Ecto neural progenitor cell (in vitro differentiated cells): ENCODE measurements at places on chromosomes 7 and 10.
A peak's percentile ranks its signal among the peaks of the same experiment; 100 is the strongest.

DNA sequence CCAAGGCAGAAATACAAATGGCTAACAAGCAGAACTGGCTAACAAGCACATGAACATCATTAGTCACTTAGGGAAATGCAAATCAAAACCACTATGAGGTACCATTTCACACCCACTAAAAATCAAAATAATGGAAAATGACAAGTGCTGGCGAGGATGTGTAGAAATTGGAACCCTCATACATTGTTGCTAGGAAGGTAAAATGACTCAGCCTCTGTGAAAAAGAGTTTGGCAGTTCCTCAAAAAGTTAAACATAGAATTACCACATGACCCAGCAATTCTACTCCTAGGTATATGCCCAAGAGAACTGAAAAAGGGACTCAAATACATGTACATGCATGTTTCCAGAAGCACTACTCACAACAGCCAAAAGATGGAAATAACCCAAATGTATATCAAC is 52.8 kb upstream of the ANAPC16 start:
- DNase-seq = no peak

DNA sequence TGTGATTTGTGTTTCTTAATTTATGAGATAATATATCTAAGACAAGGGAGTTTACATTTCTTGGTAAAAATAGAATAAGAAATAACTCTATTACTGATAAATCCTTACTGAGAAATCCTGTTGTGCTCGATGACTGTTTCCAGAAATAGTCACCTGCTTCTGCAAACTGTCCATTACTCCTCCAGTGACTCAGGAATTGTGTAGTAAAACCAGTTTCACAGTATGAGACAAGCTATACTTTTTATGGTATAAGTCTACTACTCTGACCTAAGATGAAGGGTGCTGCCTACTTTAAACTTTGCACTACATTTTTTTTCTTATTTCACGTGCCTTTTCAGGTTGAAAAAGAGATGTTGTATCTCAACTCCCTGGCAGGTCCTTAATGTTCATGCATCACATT is 6.8 kb upstream of the ANKRD22 start:
- DNase-seq = no peak

- peak; percentile 61 for DNase-seq
Measured at GRCh38 chr10:67779465-67780203, 58.4 kb downstream of the DNAJC12 start.

GRCh38 chr7:136006208-136006607 is 29.0 kb upstream of the MTPN start:
- DNase-seq = no peak

GRCh38 chr7:2922348-2922691 is 78.2 kb upstream of the GNA12 start:
- DNase-seq = no peak

DNA sequence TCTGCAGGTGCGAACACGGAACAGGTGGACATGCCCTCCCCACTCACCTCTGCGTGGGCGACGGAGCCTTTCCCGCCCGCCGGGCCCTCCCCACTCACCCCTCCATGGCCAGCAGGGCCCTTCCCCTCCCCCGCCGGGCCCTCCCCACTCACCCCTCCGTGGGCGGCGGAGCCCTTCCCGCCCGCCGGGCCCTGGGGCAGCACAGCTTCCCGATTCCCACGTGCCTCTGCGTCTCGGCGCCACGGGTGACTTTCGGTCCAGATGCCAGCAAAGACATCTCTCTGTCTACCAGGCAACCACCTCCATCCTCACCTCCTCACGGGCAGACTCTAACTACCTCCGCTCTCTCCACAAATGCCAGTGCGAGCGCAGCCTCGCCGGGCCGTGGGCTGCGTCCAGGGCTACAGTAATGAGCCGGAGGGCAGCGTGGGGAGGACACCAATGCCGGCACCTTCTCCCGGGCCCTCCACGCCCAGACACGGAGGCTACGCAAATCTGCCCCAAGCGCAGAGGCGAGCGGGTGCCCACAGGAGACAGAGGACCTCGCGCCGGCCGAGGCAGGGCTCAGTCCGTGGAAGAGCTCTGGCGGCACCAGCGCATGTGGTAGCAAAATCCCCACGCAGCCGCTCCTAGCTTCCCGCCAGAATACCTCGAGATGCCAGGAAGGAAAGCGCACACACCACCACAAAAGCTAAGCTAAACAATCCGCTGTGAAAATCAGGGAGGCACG is 21.8 kb downstream of the GPER1 start:
- no peak for DNase-seq

DNA sequence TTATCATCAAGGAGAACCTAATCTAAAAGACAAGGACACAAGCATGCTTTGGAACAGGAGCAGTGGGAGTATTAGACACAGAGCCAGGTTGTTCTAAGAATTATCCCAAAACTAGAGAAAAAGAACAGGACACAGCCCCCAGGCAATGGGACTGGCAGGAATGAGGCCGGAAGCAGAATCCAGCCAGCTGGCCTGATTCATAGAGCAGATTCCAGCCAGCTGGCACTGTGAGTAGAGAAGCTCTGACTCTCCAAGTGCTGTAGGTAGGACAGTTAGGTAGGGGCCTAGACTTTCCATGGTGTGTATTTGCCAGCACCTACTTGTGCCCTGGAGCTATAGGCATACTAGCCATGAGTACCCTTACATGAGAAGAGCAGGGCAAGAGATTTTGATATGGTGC is 13.3 kb upstream of the RAB18 start:
- no peak for DNase-seq

DNA sequence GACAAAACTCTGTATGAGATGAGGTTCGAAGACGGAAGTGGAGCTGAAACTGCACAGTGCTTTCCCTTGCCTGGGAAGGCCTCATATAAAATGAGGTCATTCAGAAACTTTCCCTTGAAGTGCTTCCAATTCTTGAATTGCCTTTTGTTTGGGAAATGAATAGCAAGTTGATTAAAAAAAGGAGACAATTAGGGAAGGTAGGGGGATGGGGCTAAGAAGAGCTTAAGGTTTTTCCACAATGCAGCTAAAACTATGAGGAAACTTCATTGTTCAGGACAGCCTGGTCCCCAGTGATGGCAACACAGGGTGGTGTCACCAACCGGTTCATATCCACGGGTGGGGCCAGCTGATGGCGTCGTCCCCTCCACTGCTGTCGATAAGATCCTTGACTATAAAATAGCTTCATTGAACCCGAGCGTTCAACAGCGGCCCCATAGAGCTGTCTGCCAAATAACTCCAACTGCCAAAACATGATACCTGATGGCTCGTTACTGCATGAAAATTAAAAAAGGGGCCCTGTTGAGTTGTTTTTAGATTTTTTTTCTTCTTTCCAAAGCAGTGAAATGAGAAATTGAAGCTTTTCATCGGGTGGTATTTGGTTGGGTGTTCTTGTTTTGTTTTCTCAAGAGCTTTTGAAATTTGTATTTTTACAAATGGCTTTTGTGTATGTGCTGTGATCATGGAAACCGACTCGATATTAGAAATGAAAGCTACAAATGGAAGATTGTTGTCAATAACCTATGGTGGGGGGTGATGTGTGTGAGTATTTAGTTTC is 2.8 kb upstream of the CELF2 start:
- DNase-seq = no peak

- no peak for DNase-seq
Measured at GRCh38 chr7:4308205-4308590, 373.9 kb upstream of the FOXK1 start.

DNA sequence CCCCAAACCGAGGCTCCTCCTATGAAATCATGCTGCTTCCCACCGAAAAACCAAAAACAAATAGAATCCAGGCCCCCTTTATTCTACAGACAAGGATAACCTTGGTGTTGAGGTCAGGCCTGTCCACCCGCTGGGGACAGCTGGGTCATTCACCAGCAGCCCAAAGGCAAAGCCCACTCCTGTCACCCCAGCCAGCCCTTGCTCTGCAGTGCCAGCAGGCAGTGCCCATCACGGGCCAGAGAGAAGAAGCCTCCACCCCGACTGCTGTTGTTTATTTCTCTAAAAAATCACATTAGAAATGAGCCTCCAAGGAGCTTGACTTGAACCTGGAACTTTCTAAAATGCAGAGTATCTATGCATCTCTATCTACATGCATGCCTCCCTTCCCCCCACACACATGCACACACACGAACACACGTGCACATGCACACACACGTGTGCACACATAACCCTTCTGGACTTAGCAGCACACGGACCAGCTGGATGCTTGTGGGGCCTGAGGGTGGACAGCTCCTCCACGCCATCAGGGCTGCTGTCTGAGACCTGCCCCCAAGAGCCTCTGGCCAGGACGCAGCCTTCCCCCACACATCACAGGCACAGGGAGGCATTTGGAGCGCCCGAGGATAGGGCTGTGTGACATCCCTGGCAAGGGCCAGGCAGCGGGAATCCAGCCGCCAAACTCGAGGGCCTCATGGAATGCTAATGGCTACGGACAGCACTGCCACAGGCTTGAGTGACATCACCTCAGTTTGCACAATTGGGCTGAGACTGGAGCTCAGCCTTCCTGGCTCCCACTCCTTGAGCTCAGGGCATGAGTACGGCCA is 22.8 kb downstream of the PRKAG2 start:
- no peak for DNase-seq

- no peak for DNase-seq
Measured at GRCh38 chr7:51182636-51183166, 133.9 kb downstream of the COBL start.

DNA sequence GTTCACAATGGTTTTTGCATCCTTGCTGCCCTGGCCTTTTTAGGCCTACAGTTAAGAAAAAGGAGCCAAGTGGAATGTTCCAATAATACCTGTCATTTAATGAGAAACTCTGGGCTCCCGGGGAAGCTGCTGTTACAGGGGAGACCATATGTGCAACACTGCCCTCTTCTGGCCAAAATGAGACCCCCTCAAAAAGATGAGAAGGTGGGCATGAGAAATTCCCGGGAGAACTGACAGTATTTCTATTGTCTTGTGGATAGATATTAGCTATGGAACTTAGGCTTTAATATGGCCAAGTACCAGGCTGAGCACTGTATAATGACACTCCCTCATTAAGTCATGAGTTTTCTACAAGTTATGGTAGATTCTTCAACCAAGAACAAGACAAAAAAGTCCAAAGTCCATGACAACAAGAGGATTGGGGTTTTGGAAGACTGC is 99.4 kb downstream of the CCDC3 start:
- peak; percentile 68 for DNase-seq

DNA sequence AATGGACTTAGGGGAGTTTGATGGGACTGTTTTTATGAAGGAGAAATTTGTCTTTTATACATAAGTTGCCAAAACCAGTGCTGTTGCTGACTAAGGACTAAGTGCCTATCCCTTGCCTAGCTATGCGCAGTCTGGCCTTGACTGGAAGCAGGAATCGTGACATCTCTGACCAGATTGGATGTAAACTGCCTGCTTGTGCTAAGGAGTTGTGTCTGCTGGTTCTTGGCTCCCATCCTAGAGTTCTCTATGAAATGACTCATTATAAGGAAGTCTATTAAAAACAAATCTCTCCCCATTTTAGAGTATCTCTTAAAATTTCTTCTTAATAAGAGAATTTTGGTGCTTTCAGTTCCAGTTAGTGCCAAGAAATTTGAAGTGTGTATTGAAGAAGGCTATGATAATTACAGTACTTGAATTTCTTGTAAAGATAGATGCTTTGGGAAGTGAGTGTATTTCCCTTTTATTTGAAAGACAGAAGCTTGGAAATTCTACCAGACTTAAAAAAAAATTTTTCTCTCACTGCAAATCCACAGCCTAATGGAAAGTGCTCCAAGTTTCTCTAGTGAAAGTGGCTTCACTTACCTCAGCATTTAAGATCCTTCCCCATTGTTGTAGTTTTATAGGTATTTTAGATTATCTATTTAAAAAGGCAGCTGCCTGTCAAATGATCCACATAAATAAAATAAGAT is 77.6 kb downstream of the BICC1 start:
- no peak for DNase-seq

- no peak for DNase-seq
Measured at GRCh38 chr10:19713159-19713558, 103.1 kb upstream of the PLXDC2 start.

- DNase-seq = peak; percentile 94
Measured at GRCh38 chr10:119650692-119651513, at the start of gene BAG3. TSS of gene BAG3 (plus strand) at chr10:119651380. CDS start at chr10:119651676, 296 bp downstream.

GRCh38 chr10:112970021-112970420 is 20.0 kb downstream of the TCF7L2 start:
- DNase-seq = no peak

GRCh38 chr7:45686441-45687184 is 112.4 kb downstream of the ADCY1 start:
- DNase-seq = peak; percentile 36

DNA sequence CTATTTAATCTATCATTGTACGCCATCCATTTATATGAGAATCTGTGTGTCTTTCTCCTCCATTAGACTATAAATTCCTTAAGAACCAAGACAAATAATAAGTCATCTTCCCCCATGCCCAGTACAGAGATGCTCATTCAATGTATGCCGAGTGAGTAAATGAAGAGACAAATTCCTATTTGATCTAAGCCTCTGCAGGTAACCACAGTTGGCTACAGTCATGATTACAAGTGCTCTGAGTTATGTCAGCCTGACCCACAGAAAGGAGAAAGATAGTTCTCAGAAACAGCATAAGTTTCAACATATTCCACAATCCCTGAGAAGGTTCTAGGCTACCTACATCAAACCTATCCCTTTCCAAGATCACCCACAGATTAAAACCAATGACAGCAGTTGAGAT is 46.1 kb downstream of the MPP7 start:
- DNase-seq = no peak

GRCh38 chr10:86862373-86862772 is 95.0 kb downstream of the MMRN2 start:
- no peak for DNase-seq

DNA sequence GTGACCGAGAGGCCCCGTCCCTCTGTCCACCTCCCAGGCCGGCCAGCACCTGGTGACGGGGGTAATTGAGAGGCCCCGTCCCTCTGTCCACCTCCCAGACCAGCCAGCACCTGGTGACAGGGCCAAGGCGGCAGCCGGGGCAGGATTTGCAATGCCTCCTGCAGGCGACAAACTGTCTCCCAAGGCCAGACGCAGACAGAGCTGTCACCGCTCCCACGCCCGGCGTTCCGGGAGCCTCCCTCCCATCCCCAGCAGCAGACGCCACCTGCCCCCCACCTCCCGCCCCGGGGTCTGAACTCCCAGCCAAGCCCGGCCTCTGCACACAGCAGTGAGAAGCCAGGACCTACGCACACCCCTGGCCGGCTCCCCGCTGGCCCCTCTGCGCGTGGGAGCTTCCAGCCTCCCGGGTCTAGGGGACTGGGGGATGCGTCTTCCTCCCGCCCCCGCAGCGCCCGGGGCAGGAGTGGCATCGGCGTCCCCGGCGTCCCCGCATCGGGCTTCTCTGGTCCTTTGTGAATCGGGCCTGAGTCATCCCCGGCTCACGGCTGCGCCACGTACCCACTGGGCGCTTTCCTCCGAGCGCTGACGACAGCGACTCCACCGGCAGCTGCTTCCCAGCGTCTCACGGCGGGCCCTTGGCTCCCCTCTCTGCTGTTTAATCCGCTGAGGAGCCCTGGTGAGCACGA is 95.1 kb upstream of the DIP2C start:
- peak; percentile 78 for DNase-seq

- no peak for DNase-seq
Measured at GRCh38 chr10:103645141-103646054, 151.9 kb downstream of the NEURL1 start.

- DNase-seq = no peak
Measured at GRCh38 chr10:32112055-32112454, 55.8 kb upstream of the KIF5B start.

- DNase-seq = no peak
Measured at GRCh38 chr10:63574011-63574410, 52.8 kb downstream of the REEP3 start.
